Activated CD4-positive, CD25-positive, alpha-beta regulatory T cell treated with anti-CD3 and anti-CD28 coated beads, Interleukin-2, amount 50 U/mL, for 24 hours (primary cell): ENCODE measurements at places on chromosomes 5 and 9.

DNA sequence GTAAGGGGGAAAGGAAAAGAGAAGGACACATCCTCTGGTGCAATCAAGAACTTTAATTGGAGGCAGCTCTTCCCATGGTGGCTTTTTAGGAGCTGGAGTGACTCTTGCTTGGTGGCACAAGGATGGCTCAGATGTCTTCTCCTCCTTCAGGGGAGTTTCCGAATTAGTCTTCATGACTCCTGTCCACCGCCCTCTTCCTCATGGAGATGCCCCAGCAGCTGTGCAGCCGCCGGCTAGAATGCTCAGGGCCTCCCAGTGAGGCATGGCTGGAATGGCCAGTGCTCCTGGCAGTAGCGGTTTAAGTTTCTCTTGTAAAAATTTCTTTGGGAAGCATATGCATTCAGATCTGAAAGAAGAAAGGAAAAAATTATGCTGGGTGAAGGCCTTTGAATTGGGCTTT lies 8.8 kb upstream of the TEX53 start:
- no peak for ATAC-seq

GRCh38 chr9:123548741-123549545 lies 192.9 kb downstream of the CRB2 start:
- ATAC-seq, result peak; percentile 79

GRCh38 chr9:131633491-131634031 lies 88.2 kb downstream of the PRRT1B start:
- no peak for ATAC-seq

GRCh38 chr5:145484158-145484557 lies 351.0 kb downstream of the PRELID2 start:
- no peak for ATAC-seq

GRCh38 chr5:138716456-138716924 lies 36.7 kb upstream of the CTNNA1 start:
- no peak for ATAC-seq

- no peak for ATAC-seq
Measured at GRCh38 chr5:123538670-123539459, 26.9 kb downstream of the CSNK1G3 start.

GRCh38 chr5:168076561-168076991 lies 214.9 kb upstream of the WWC1 start:
- ATAC-seq, result no peak

- no peak for ATAC-seq
Measured at GRCh38 chr5:145449794-145450193, 385.3 kb downstream of the PRELID2 start.

GRCh38 chr9:134922066-134922931 lies 4.6 kb upstream of the FCN1 start:
- no peak for ATAC-seq

- ATAC-seq, result peak; percentile 75
Measured at GRCh38 chr9:84296146-84296843, 44.3 kb downstream of the SLC28A3 start.

DNA sequence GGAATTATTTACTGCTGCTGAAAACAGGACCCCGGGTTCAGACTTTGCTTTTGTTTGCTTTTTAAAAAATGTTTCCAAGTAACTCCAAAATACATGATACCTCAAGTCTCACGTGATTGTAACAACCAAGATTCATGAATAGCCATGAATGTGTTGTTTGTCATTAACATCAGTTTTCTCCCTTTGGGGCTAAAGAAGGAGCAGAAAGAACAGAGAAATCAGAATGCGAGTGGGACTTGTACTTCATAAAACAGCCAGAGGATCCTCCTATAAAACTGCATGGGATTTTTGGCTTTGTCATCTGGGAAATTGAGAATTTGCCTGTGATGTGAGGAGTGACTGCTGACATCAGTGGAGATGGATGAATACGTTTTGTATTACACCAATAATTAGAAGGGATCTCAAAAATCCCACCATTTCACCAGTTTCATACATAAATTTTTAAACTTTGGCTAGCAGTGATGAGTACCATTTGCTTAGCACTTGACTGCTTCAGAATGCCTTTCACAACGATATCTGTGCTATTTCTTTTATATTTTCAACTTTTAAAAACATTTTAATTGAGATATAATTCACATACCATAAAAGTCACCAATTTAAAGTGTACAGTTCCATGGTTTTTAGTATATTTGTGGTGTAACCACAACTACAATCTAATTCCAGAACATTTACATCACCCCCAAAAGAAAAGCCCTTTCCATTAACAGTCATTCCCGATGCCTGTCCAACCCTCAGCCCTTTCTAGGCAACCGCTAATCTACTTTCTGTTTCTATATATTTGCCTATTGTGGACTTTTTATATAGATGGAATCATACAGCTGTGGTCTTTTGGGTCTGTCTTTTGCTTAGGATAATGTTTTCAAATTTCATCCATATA lies 126.9 kb upstream of the ANKRD55 start:
- ATAC-seq, result no peak

- no peak for ATAC-seq
Measured at GRCh38 chr5:145237843-145238242, 597.3 kb downstream of the PRELID2 start.

- no peak for ATAC-seq
Measured at GRCh38 chr5:157150995-157151394, 8.3 kb upstream of the MED7 start.

GRCh38 chr9:107636571-107637381 lies 147.2 kb upstream of the KLF4 start:
- no peak for ATAC-seq

- ATAC-seq, result no peak
Measured at GRCh38 chr5:157959370-157959769, 100.4 kb upstream of the CLINT1 start.

GRCh38 chr5:59607138-59607765 lies 286.3 kb downstream of the PDE4D start:
- no peak for ATAC-seq

GRCh38 chr5:54696931-54697330 lies 179.4 kb downstream of the SNX18 start:
- ATAC-seq, result no peak

DNA sequence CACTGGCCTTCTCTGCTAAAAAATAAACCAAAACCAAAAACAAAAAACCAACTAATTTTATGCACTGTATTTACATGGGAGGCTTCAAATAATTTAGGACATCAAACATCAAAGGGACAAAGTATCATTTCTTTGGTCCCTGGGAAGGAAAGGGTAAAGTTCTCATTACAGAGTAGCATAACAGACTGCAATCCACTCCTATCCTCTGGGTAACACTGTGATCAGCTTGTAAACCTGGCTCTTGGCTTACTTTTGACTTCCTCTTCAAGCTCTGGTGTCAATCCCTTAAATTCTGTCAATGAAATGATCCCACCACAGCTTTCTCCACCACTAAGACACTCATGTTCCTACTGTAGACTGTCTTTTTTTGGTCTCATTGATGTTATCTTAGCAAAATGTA lies 69.8 kb upstream of the VCAN start:
- ATAC-seq, result no peak

DNA sequence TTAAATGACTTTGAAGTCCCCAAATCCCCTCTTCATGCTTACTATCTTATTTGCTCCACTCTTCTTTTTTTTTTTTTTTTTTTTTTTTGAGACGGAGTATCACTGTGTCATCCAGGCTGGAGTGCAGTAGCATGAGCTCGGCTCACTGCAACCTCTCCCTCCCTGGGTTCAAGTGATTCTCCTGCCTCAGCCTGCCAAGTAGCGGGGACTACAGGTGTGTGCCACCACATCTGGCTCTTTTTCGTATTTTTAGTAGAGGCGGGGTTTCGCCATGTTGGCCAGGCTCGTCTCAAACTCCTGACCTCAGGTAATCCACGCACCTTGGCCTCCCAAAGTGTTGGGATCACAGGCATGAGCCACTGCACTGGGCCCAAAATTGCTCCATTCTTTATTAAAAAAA lies 51.0 kb downstream of the ST8SIA4 start:
- no peak for ATAC-seq

DNA sequence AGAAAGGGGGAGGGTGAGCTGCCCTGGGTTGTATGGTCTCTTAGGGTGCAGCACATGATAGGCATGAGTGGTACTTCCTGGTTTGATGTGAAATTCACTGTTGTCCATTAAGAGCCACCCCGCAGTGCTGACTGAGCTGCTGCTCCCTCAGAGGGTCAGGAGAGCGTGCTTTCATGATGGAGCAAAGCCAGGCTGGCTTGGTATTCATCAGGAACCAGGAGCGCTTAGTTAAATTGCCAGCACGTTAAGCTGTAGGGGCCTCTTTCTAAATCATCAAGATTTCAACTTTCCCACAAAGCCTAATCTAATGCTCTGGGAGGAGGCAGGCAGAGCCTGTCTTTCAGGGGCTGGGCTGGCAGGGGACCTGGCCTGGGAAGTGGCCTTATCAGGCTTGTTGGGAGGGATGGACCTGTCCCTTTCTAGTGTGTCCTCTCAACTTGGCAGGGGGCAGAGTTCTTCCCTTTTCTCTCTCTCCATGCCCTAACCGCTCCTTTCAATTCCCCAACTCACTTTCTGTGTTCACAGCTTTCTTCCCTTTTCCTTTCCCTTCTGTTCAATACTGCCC lies 7.9 kb downstream of the CYSTM1 start:
- no peak for ATAC-seq

GRCh38 chr9:127974001-127974768 lies 6.6 kb downstream of the EEIG1 start:
- ATAC-seq, result no peak
